ENCODE measurements at places on chromosomes 7 and 10.

DNA sequence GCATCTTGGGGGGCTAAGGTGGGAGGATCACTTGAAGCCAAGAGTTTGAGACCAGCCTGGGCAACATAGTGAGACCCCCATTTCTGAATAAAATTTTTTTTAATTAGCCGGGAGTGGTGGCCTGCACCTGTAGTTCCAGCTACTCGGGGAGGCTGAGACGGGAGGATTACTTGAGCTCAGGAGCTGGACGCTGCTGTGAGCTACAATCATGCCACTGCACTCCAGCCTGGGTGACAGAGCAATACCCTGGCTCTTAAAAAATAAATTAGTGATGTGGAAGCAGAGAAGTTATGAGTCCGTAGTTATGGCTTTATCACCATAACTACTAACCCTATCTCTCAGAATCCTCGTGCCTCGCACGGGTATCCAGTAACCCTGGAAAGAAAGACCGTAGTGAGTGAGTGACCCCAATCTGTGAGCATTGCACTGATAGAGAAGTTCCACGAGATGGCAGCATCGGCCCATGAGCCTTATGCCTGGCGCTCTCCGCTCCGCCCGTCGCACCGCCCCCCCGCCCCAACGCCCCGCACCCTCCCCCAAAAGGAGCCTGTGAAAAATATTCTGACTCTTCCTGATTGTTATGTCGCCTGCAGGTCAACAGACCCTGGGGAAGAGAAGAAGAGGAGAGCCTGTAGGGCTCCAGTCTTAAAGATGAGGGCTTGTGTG is 4.9 kb upstream of the SLC29A3 start:
- DNase-seq, result peak; percentile 85

- no peak for DNase-seq
Observed at GRCh38 chr7:111126987-111127386, 36.1 kb downstream of the LRRN3 start.

DNA sequence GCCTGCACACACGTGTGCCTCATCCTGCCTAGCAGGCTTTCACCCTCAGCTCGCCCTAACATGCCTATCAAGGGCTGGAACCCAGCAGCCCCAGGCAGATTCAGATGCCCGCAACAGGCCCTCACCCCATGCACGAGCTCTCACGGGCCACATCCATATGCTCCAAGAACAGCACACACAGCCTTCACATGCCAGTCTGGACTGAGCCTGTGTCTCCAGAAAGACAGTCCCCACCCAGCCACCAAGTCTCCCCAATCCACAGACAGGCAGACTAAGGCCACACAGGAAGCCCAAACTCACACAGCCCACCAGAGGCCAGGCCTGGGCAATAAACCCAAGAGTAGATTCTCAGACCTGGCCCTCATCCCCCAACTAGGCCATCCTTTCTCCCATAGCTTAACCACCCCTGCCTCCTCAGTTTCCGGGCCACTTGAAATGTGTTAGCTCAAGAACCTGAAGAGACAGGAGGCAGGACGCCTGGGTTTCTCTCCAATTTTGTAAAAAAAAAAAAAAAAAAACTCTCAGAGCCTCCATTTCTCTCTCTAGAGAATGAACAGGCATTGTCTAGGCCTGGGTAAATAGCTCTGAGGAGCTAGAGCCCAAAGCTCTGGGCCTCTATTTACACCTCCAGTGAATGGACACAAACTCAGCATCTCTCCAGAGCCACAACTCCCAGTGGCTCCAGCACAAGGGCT is 6.8 kb downstream of the LDB1 start:
- peak; percentile 58 for DNase-seq

DNA sequence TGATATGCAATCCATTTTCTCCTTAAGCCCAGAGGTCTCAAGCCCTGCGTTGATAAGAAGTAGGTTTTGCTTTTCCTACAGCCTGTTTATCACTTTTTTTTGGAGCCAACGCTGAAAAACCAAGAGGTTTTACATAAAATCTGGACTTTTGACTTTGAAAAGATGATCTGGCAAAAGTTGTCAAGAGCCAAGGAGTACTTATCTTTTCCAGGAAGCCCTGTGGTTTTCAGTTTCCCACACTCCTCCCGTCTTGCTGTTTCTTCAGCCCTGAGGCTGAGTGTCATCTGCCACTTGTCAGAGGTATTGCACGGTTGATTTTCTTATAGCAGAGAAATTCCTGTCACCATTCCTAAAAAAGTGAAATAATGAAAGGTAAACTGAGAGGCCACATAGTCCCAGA is 108.7 kb downstream of the TYW1 start:
- DNase-seq, result no peak

DNA sequence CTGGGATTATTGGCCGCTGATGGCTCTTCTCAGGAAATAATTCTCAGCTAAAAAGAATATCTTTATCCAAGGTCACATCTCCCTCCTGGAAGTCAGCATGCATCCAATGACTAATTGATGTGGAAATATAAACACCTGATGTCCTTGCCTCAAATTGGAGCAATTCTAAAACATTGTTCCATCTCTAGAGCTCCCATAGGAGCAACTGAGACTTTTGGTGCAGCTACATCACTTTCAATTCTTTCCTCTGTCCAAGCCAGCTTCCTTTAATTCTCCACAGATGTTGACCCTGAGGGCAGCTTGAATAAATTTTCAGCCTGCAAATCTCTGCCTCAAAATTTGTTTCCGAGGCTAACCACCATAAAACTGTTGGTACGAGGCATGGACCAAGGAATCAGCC is 43.9 kb upstream of the KCND2 start:
- no peak for DNase-seq

DNA sequence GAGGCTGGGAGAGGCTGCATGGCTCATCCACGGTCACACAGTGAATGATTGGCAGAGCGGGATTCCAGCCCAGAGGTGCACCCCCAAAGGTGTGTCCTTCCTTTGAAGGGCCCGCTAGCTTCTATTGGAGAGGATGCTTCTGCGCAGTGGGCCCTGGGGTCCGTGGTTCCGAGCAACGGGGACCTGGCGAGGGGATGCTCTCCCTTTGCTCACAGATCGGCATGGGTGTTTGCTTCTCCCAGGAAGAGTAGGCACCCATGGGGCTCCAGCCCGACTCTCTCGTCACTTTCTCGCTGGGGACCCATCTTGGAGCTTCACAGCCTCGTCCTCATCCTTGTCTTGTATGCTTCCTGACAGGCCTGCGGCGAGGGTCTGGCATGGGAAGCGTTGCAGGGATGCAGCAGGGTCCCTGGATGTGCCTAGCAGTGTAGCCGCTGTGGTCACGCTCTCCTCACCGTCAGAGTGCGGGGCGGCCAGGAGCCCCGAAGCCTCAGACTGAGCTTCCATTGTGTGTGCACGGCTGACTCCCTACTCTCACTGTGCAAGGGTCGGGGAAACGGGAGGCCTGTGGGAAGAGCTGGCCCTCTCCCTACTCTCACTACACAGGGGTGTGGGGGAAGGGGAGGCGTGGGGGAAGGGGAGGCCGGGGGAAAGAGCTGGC is 538.5 kb upstream of the FOXK1 start:
- peak; percentile 41 for DNase-seq

DNA sequence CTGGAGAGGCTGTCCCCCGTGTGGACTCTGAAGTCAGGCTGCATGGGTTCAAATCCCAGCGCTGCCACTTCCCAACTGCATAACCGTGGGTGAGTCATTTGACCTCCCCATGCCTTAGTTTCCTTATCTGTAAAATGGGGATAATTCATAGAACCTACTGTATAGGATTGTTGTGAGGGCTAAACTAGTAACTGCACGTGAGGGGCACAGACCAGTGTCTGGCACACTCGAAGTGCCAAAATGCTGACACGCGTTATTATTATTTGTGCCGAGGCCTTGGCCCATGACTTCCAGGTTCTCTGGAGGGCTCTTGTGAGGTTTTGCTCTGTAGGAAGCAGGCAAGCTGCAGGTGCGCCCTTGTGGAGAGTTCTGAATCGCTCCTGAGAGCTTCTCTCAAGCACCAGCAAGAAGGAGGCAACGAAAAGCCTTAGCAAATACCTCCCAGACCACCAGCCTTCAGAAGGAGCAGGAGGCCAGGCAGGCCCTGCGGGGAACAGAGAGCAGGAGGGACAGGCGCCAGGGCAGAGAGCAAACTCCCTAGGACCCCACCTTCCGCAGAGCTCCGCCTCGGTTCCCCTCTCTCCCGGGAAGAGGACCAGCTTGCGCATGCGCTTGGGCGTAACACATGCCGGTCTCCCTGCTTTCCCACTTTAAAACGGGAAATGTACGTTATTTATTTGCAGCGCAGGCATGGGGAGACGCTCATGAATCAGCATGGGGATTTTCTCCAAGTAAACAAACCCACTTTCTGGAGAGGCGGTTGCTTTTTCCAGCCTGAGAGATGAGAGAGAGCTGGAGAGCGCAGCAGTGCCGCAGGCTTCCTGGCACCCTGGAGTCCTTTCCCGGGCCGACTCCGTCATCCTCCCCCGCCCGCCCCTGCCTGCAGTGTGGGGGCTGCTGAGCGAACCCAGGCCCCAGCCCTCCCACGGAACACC is 39.6 kb downstream of the SORCS3 start:
- peak; percentile 87 for DNase-seq

GRCh38 chr7:46292741-46293140 is 371.7 kb upstream of the IGFBP3 start:
- no peak for DNase-seq

- no peak for DNase-seq
Observed at GRCh38 chr7:24138343-24138742, 145.6 kb upstream of the NPY start.

GRCh38 chr7:132760866-132761265 is 184.6 kb upstream of the PLXNA4 start:
- no peak for DNase-seq

DNA sequence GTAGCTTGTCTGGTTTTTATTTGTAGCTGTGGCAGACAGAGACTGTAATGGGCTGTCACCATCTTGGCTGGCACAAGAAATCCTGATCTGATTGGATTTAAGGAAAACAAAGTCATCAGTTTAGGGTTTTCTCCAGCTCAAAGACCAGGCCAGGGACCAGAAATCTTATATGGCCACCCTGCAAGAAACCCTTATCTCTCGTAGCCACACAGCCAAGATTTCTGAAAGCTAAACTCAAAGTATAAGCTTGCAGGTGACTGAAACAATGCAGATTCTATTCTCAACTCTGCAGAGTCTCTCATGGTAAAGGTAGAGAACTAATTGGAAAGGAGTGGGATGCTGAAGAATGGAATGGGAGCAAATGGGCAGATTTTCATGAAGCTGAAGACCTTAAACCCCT is 3.2 kb upstream of the ASB13 start:
- no peak for DNase-seq

DNA sequence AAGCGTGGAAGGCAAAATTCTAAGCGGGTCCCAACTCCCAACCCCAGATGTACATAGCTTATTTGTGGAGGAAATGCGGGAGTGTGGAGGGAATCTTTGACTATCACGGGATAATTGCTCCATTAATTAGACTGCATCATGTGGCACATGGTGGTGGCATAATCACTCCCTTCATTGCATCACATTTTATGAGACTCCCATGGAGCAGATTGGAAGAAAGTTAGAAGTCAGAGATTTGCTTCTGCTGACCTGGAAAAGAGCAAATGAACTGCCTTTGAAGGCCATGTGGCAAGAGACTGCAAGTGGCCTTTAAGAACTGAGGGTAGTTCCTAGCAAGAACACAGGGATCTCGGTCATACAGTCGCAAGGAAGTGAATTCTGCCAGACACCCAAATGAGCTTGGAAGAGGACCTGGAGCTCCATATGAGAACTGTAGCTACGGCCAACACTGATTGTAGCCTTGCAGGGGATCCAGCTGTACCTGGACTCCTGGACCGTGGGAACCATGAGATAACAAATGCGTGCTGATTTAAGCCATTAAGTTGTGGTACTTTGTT is 37.1 kb upstream of the ITGB1 start:
- no peak for DNase-seq

DNA sequence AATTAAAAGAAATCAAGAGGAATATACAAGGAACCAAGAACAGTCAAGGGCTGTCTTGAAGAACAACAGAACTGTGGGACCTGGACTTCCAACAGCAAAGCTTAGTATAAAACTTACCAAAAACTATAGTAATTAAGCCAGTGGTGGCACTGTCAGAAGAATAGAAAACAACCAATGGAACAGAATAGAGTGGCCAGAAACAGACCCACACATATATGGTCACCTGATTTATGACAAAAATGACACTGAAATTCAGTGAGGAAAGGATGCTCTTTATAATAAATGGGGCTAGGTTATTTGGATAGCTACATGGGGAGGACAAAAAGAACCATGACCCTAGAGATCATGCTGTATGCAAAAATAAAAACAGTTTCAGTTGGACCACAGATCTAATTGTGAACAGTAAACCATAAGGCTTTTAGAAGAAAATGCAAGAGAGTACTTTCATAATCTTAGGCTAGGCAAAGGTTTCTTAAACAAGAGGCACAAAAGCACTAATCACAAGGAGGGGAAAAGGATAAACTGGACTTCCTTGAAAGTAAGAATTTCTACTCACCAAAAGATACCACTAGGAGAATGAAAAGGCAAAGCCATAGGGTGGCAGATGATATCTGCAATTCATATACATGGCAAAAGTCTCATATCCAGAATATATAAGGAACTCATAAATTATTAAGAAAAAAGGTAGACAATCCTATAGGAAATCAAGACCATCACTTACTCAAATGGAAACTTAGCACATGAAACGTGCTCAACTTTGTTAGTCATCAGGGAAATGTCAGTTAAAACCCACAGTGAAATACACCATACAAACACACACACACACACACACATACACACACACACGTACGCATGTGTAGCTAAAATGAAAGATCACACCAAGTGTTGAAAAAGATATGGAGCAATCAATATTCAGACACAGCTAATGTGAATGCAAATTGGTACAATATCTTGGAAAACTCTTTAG is 20.8 kb downstream of the HYCC1 start:
- DNase-seq, result no peak

DNA sequence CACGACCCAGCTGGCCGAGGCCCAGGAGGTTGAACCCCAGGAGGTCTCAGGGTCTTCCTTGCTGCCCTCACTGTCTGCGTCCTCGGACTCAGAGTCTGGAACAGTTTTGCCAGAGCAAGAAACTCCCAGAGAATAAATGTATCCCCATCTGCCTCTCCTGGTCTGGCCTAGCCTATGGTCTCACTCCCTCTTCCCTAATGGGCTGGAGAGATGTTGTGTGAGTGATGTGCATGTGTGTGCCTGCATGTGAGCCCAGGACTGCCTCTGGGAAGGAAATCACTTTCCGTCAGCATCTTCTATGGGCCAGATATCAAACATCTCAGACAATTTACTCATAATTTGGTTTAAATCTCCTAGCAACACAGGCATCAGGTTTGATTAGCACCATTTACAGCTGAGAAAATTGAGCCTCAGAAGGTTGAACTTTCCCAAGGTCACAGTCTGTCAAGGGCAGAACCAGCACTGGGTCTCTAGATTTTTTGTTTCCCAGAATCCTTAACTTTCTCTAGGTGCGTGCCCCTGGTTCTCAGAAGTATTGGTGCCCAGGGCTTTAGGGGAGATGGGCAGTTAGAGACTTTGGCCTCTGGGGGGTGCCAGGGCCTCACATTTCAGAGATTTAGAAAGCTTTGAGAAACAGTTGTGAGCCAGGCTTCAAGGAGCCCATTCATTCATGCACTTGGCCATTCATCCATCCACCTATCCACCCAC is 4.9 kb downstream of the TMEM270 start:
- peak; percentile 83 for DNase-seq

- no peak for DNase-seq
Observed at GRCh38 chr10:104085801-104086400, at the start of gene COL17A1. TSS of gene COL17A1 (minus strand) at chr10:104085880. CDS start at chr10:104080673, 5,207 bp downstream.

Data from endodermal cell (in vitro differentiated cells).